ENCODE measurements at places on chromosomes 13 and 19. TPM values are rescaled to one million over a fixed set of nuclear protein-coding genes. Genes with fewer than 3 reads are reported as not detected.

ZNF667 gene
- 8.5 TPM for total RNA-seq

MYBPC2 gene
- total RNA-seq = 0.98 TPM

KLK15 gene
- total RNA-seq = not detected

RAD23A gene
- total RNA-seq = 79.2 TPM

CGB8 gene
- total RNA-seq = not detected

KLK3 gene
- not detected for total RNA-seq

TMEM38A gene
- 5.8 TPM for total RNA-seq

DNA sequence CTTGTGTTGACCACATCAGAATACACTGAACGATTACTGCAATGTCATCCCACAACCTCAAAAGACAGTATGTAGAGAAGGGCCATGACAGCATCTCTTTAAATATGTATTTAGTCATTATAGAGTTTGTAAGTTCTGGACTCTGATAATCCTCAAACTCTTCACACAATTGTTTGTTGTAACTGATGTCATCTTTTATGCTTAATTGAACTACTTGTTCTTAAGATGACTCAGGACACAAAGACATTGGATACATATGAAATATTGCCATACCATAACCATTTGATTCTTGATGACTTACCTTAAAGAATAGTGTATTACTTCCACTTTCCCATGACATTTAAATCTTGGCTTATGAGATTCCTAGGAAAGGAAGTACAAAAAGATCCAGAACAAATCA, 347.6 kb downstream of the KLF5 start:
- no peak for DNase-seq

GRCh38 chr13:27264181-27264580, 6.4 kb upstream of the RASL11A start:
- DNase-seq = no peak

GRCh38 chr19:31675193-31675913, 326.1 kb upstream of the TSHZ3 start:
- no peak for DNase-seq

- no peak for DNase-seq
These were observed 1.7 kb downstream of the MCF2L start for GRCh38 chr13:112970552-112971287.

GRCh38 chr19:18650021-18650390, 13.2 kb downstream of the KLHL26 start:
- DNase-seq = peak; percentile 90

DNA sequence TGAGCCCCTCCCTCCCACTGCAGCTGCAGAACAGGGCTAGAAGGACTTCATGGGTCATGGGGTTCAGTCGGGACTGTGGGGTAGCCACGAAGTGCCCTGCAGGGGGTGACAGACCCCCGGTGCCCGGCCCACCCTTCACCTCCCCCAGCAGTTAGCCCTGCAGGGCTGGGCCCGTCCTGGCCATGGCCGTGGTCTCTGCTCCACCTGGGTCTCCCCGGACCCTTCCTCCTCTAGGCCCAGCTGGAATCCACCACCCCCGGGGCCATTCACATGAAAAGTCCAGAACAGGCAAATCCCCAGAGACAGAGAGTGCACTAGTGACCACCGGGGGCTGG, 17.3 kb downstream of the MKNK2 start:
- DNase-seq = peak; percentile 83

DNA sequence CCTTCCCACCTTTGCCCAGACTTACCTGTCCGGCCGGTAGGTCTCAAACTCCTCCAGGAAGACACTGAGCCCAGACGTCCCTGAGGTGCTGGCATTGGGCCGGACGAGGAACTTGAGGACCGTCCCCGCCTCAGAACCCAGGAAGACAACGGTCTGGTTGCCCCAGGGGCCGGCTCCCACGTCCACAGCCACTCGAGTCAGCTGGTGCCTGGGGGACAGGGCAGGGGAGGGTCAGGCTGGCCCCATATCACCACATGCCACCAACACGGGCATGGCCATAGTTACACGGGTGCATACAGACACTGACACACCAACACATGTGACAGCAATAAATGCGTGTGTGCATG, 8.4 kb upstream of the LRG1 start:
- DNase-seq = no peak

- no peak for DNase-seq
These were observed 10.8 kb downstream of the CLEC4M start for GRCh38 chr19:7773841-7774240.

- DNase-seq = no peak
These were observed 1.4 kb upstream of the FZR1 start for GRCh38 chr19:3504735-3505134.

DNA sequence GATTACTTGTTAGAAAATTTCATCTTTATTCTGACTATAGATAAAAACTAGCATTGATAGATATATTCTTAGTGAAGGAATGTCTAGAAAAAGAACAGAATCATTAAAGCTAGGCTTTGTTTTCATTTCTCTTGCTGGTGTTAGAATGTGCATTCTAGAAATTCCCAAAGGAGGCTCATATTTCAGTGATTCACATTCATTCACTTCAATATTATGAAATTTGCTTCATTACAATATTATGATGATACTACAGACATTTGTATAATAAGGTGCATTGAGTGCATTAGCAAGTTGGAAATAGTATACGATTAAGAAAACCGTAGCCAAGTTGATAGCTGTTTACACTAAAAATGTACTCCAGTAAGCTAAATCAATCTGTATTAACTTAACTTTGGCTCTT, 70.7 kb upstream of the MYCBP2 start:
- DNase-seq = no peak

- DNase-seq = no peak
These were observed 6.9 kb downstream of the RAB8A start for GRCh38 chr19:16118489-16119033.

DNA sequence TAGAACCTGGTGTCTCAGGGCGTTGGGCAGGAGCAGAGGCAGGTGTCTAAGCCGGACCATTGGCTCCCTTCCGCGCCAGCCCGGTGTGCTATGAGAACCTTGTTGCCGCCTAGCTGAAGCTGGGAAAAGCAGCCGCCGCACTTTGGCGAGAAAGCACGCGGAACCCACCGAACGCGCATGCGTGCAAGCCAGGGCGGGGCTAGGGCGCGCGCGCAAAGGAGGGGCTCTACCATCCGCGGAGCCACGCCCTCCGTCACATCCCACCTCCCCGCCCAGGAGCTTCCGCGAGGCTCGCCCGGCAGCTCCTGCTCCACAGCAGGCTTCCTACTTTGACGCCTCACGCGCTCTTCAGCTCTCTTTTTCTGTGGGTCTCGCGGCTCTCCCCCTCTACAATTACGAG, 51.3 kb downstream of the WDR87 start:
- DNase-seq = peak; percentile 72

DNA sequence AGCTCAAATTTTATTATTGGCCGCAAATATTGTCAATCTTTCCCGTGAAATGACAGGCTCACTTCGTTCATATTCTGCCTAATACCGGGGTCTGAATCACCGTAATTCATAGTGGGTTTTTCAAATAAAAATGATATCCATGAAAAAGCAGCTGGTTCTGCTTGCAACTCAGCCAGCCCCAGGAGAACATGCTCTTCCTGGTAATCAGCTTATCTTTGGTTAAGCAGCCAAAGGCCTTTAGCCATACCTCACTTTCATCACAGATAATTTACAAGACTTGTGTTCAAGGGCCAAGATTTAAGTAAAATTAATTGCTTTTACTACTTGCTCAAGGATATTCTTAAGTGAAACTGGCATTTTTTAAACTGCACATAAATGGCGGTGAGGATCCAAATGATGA, 22.5 kb downstream of the RNASEH2B start:
- no peak for DNase-seq

- DNase-seq = no peak
These were observed 245.0 kb upstream of the SERP2 start for GRCh38 chr13:44128552-44129001.

- DNase-seq = peak; percentile 93
These were observed 13.8 kb downstream of the SPINT2 start for GRCh38 chr19:38277969-38278680.

Data from kidney (tissue), 22 donors.